ENCODE measurements at places on chromosomes 3 and 15.
A peak's percentile ranks its signal among the peaks of the same experiment; 100 is the strongest.

- DNase-seq = no peak
Observed at GRCh38 chr3:100151024-100151707, 36.9 kb upstream of the FILIP1L start.

- no peak for DNase-seq
Observed at GRCh38 chr3:40885430-40885829, 313.9 kb upstream of the CTNNB1 start.

- DNase-seq = no peak
Observed at GRCh38 chr3:47420044-47420430, 39.2 kb downstream of the PTPN23 start.

DNA sequence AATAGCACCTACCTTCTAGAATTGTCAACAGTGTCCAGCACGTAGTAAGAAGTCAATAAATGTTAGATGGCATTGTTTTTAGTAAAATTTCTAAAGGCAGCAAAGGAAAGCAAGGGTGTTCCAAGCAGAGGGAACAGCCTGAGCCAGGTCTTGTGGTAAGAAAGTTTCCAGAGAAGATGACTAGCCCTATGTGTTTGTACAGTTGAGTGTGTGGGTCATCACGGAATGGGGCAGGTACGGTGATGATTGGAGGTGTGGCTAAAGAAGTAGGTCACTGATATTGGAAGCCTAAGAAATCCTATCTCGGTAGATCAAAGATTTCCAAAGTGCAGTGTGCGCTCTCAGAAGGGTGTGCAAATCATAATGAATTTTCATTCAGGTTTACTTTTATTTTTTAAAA lies 94.2 kb upstream of the BCL6 start:
- DNase-seq = no peak

- DNase-seq = peak; percentile 27
Observed at GRCh38 chr3:51434746-51435327, 43.8 kb downstream of the RBM15B start.

DNA sequence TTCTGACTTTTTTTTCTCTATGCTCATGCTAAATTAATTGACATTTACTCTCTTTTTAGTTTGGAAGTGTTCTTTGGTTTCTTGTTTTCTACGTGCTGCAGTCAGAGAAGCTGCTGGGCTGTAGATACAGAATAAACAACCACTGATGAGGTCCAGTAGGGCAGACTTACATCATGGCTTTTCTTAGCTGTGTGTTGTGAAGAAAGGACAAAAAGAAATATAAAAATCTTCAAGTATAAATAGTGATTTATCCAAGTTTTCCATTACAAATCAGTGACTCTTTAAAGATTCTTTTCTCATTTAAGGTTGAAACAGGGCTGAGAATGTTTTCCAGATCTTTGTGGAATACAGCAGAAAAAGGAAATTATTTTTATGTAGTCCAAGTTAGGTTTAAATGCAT lies 122.2 kb downstream of the CMSS1 start:
- DNase-seq = no peak

DNA sequence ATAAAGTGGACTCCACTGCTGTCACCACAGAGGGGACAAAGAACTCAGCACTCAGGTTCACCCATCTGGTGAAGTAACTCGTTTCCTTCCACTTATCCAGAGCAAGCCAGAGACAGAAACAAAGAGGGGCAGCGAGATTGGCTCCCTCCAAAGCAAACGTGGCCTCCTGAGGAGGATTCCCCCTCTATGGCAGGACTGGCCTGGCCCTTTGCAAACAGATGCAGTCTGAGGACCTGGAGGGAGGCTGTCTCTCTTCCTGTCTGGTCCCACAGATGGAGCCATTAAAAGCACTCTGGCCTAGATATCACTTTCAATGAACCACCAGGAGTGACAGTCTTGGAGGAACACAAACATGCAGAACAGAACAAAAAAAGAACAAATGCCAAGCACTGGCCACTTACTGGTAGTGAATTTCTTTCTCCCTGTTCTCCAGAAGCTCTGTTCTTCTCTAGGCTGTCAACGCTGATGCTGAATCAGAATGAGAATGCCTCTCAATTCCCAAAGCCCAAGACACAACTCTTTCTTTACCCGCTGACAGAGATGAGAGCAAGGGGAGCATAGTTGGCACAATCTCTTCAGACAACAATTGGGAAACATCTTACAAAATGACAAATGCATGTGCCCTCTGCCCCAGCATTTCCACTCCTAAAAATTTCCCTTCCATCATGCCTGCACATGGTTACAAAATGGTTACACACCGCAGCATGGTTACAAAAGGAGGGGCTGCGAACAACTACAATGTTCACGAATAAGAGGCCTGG lies 14.3 kb downstream of the KLHL25 start:
- DNase-seq = no peak

DNA sequence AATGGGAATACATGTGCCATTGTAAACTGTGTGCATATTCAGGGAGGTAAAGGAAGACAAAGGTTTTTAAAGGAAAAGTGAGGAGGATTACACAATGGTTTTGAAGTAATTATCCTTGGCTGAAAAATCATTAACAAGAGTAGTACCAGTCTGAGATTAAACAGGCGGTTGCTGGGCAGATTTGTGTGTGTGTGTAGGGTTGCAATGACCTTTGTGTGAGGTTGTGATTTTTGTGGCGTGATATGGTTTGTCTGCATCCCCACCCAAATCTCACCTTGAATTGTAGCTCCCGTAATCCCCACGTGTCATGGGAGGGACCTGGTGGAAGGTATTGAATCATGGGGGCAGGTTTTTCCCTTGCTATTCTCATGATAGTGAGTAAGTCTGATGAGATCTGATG lies 7.0 kb downstream of the DLEC1 start:
- no peak for DNase-seq

- DNase-seq = no peak
Observed at GRCh38 chr3:103247459-103247858, 812.6 kb downstream of the ZPLD1 start.

DNA sequence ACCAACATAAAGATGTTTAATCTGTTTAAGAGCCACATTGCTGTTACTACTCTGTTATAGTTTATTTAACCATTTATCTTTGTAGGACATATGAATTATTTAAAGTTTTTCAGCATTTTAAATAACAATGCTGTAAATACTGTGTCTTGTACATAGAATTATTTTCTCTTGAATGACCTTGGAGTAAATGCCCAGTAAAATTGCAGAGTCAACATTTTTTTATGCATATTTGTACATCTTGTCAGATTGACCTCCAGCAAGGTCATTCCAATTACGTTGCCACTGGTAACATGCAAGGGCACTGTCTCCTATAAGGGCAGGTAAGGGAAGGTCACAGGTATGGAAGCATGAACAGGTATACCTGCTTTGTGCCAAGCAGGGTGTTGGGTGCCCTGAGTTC lies 64.3 kb downstream of the RLBP1 start:
- no peak for DNase-seq

DNA sequence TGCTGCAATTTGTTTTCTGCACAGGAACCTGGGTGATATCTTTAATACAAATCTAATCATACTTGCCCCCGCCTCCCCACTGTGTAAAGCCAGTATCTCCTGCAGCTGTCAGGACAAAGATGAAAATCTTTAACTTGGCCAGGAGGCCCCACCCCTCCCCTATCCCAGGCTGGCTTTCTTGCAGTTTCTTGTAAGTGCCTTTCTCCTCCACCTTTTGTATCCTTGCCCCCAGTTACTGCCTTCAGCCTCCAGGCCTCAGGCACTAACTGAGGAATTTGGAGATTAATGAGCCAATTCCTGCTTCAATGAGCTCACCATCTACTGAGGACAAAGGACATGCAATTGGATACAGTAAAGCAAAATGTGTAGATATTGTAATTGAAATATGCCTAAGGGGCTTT lies 6.5 kb downstream of the GCSAM start:
- no peak for DNase-seq

GRCh38 chr15:81157939-81158223 lies 23.8 kb downstream of the CFAP161 start:
- DNase-seq = no peak

- no peak for DNase-seq
Observed at GRCh38 chr15:35980719-35981118, 434.8 kb upstream of the DPH6 start.

DNA sequence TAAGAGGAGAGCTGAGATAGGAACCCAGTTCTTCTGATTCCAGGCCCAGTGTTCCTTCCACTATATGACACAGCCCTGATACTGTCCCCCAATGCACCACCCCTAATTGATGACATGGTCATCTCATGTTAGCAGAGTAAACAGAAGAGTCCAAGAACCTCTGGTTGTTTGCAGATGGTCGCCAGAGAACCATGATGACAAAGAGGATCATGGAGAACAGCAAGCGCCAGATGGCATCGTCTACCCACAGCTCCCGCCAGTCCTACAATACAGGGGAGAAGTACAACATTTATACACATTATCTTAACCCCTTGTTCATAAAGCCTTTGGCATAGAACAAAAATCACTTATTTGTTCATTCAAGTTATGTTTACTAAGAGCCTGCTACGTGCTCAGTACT lies 18.5 kb upstream of the VPS39 start:
- DNase-seq = no peak

DNA sequence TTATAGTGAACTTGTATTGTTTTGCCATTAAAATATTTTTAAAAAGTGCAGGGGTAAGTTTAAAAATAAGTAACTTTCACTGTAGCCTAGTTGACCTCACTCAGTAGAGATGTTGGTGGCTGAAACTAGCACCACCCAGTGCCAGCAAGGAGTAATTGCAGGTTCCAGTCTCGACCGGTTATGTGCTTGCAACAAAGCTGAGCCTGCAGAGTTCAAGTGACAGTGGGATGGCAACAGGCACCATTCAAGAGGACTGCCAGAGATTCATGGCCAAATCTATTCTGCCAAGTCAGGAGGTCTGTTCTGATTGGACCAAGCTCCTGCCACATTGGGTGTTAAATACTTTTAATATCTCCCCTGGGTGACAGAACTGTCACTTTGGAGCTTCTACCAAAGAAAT lies 2.7 kb downstream of the ADAMTS7 start:
- DNase-seq = peak; percentile 76

DNA sequence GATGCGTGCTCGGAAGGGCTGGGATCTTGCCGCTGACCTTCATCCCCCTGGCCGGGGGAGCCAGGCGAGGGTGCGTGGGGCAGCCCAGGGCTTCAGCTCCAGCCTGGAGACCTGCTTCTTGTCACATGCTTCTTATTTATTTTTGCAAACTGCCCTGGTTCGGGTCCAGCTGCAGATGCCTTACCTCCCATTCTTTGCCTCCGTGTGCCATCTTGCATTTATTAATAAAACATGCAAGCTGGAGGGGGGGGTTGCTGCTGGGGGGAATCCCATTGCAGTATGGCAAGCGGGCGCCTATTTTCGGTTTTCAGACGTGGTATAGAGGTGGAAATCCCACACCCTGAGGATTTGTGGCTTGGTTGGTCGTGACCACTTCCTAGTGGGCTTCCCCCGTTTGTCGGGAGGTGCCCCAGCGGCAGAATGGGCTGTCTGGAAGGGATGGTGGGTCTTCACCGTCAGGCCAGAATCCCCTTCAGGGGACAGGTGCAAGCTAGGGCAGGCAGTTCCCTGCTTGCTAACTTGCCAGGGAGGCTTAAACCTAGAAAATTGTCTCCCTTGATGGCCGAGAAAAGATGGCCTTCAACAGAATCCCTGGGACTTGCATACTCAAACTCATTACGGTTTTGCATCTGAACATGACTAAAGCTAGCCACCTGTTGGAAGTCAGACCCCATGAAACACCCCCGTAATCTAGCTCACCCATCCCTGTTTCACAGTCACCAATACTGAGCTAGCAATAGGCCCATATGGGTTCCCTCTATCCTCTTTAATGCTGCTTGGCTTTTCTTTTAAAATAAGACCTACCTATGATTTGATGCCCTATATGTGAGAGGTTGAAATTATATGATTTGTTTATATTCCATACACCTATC lies 569 bp downstream of the TMEM266 start:
- no peak for DNase-seq

DNA sequence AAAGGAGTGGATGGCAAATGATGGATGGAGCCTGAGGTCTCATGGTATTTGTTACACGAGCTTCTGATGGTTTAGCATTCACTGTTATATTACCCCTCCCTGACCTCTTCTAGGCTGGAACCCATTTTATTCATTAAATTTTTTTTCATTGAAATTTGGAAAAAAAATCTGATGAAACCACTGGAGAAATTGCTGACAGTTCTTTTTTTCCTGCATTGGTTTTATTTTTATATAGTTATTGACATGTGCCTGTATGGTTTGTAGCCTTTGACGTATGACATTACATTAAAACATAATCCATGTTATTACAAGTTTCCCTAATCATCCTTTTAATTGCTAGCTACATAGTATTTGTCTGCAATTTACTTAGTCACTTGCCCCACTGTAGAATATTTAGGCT lies 81.8 kb downstream of the CLDN11 start:
- DNase-seq = no peak

GRCh38 chr15:40075298-40076044 lies 33.2 kb downstream of the BMF start:
- no peak for DNase-seq

- DNase-seq = no peak
Observed at GRCh38 chr3:159001711-159002110, 199.9 kb downstream of the MFSD1 start.

- DNase-seq = no peak
Observed at GRCh38 chr3:172953571-172953970, 187.5 kb downstream of the SPATA16 start.

DNA sequence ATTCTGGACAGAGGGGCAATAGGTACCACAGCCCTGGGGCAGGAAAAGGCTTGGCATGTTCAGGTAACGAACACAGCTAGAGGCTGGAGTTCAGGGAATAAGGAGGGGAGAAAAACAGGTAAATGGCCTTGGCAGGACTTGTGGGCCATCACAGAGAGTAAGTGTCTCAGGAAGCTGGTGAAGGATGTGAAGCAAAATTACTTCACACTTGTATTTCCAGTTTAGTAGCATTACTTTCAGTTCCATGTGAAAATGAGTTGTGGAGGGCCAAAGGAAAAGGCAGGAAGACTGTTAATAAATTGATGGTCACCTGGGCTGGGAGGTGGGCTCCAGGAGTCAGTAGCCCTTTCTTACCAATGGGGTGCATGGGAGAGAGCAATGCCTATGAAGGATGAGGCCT lies 25.6 kb downstream of the TRIM42 start:
- no peak for DNase-seq

DNA sequence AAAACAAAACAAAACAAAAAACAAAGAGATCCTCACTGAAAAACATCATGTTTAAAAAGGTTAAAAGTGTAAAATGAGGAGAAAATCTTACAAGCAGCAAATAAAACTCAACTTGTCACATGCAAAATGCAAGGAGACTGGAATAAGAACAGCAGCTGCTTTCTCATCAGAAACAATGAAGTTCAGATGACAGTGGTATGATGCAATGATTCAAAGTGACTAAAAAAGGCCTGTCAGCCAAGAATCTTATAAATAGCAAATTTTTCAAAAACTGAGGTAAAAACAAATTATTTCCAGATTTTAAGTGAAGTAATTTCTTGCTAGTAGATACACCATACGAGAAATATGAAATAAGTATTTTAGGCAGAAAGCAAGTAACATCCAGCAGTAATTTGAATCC lies 68.6 kb upstream of the EPHA3 start:
- no peak for DNase-seq

All from HuH-7.5 (cell line).